ENCODE measurements at places on chromosomes 2 and 18.

DNA sequence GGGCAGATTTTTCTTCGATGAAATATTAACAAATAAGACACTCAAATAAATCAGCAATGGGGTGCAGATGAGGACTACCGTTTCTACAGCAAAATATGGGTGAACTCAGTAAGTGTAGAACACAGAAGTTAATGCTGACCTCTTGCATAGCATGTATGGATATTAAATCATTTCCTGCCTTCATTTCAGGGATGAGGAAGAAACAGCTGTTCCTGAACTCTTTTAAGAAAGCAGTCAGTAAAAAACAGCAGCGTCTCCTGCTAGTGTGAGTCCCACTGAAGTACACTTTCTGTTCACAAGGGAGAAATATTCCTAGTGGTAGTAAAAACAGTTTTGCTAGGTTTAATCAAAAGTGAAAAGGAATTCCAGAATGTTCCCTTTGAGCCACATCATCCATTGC lies 379.0 kb downstream of the ZEB2 start:
- DNase-seq = no peak

DNA sequence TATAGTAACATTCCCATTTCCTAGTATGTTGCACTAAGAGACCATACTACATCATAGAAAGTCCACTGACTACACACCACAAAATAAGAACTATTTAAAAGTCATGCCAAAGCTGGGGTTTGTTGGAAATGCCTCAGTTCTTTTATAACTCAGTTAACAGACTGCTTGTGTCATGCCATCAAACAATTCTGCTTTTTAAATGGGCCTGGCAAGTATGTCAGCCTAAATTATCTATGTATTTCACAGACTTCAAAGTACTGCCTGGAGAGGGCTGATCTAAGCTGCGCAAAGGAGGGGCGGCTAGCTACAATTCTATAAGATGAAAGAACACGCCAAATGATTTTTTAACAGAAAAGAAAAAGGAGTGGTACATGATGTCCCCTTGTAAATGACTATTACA lies 49.6 kb downstream of the FARSB start:
- no peak for DNase-seq

- DNase-seq = peak; percentile 90
Observed at GRCh38 chr2:175599966-175600831, 401.9 kb downstream of the LNPK start.

GRCh38 chr2:130963849-130964793 lies 127.4 kb downstream of the ARHGEF4 start:
- DNase-seq = no peak

- DNase-seq = no peak
Observed at GRCh38 chr2:227865291-227865690, 6.1 kb upstream of the DAW1 start.

DNA sequence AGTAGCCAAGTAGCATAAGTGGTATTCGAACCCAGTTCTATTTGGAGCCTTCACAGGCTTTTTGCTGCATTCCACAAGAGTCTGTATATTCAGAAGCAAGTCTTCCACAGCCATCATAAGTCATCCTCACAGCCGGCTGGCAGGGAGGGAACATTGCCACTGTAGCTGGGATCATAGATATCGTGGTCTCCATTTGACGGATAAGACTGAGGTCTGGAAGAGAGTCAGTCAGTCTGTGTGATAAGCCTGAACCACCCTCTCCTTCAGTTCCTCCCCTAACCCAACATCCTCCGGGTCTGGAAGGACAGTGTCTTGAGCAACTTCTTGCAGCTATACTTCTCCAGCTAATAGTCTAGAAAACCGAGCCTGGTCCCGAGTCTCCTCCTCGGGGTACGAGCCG lies 17.0 kb upstream of the C1QL2 start:
- no peak for DNase-seq

- DNase-seq = no peak
Observed at GRCh38 chr2:64220894-64221617, 76.8 kb upstream of the PELI1 start.

- no peak for DNase-seq
Observed at GRCh38 chr2:131014141-131014540, 79.1 kb downstream of the FAM168B start.

DNA sequence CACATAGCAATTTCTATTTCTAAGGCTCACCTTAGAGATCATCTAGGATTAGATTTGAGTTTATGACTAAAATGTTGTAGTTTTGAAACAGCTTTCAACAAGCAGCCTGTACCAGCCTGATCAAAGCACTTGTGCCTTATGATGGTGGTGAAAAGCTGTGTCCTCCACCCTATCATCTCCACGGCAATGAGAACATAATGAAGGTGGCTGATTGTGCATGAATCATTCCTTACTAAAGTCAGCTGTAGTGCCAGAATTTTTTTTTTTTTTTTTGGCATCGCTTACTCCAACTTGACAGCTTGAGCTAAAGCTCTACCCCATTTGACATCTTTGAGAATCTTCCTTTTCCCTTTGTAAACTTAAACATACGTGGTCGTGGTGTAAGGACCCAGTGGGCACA lies 86.0 kb downstream of the DCC start:
- DNase-seq = no peak

DNA sequence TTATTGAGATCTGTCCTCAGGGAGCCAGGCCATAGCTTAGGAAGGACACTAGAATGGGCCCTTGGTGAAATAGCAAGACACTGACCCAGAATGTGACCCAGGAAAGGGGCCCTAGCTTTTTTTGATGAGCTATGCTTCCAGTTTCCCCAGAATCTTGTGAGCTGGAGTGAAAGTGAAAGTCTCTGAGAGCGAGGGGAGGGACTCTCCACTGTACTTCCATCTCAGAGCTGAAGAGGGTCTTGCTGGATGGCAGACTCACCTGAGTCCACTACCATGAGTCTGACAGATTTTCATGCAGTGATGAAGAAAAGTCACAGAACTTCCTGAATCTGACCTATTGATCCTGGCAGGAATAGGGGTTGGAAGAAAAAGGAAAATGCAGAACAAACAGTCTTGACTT lies 3.1 kb downstream of the ARHGAP25 start:
- no peak for DNase-seq

- DNase-seq = no peak
Observed at GRCh38 chr2:215775106-215775505, 238.2 kb downstream of the MREG start.

DNA sequence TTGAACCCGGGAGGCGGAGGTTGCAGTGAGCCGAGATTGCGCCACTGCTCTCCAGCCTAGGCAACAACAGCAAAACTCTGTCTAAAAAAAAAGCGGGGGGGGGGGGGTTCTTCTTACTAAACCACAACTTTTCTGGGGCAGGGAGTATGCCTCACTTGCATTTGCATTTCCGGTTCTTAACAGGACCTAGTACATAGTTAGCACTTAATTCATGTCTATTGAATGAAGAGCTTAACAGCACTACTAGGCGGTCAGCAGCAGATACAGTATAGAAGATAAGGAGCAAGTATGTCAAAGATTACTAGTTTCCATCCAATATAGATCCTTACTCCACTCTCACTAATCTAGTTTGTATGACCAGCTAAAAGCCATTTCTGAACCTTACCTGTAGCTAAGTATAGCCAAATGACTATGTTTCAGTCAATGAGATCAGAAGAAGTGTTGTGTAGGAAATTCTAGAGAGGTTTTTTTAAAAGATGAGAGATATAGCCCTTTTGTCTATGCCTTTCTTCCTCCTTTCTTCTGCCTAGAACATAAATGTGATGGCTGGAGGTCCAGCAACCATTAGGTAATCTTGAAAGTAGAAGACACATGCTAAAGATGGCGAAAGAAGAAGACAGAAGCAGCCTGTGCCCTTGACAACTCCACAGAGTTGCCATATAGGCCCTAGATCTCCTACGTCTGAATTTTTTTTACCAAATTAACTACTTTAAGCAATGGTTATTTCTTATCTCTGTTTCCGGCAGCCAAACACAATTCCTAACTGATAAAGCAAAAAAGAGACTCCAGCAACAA lies 11.3 kb downstream of the HYCC2 start:
- no peak for DNase-seq

DNA sequence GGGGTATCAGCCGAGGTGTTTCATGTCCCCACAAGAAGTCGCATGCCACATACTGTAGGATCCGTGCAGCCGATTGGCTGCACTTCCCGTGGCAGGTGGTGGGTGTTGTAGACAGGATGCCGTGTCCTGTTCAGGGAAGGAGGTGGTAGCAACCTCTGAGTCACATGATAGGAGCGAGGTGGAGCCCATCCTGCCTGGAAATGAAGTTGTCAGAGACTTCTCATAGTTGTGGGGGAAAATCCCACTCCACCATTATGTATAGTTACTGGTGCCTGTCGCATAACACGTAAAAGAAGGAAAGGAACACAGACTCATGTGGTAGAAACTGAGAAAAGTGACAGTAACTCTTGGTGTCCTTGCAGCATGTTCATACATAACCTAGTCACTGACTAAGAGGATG lies 91.4 kb upstream of the IL1R2 start:
- DNase-seq = no peak

GRCh38 chr2:96821113-96821675 lies 5.1 kb downstream of the CNNM3 start:
- no peak for DNase-seq

GRCh38 chr18:43484710-43485109 lies 207.4 kb upstream of the SYT4 start:
- no peak for DNase-seq

DNA sequence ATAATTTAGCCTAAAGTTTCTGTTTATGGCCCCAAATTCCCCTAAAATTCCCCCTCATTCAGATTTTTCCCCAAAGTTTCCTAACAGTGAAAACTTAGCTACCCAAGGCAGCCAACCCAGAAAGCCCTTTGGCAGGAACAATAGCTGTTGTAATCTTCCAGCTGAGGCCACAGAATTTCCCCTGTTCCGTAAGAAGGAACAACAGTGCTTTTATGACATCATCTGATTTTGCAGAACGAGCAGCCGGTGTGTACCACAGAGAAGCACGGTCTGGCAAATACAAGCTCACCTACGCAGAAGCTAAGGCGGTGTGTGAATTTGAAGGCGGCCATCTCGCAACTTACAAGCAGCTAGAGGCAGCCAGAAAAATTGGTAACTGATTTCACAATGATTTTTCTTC lies 6.3 kb downstream of the TNFAIP6 start:
- no peak for DNase-seq

DNA sequence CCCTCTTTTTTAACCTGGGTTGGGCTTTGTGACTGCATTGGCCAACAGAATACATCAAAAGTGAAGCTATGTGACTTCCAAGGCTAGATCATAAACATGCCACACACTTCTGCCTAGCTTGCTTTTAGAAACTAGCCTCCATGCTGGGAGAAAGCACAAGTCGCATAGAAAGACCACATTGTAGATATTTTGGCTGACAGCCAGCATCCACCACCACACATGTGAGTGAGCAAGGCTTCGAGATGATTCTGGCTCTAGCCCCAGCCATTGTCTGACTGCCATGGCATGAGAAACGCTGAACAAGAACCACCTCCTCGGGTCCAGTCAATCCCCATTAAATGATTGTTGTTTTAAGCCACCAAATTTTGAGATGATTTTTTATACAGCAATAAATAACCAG lies 66.8 kb upstream of the STPG4 start:
- DNase-seq = no peak

GRCh38 chr2:157283468-157283867 lies 26.0 kb downstream of the GALNT5 start:
- no peak for DNase-seq

DNA sequence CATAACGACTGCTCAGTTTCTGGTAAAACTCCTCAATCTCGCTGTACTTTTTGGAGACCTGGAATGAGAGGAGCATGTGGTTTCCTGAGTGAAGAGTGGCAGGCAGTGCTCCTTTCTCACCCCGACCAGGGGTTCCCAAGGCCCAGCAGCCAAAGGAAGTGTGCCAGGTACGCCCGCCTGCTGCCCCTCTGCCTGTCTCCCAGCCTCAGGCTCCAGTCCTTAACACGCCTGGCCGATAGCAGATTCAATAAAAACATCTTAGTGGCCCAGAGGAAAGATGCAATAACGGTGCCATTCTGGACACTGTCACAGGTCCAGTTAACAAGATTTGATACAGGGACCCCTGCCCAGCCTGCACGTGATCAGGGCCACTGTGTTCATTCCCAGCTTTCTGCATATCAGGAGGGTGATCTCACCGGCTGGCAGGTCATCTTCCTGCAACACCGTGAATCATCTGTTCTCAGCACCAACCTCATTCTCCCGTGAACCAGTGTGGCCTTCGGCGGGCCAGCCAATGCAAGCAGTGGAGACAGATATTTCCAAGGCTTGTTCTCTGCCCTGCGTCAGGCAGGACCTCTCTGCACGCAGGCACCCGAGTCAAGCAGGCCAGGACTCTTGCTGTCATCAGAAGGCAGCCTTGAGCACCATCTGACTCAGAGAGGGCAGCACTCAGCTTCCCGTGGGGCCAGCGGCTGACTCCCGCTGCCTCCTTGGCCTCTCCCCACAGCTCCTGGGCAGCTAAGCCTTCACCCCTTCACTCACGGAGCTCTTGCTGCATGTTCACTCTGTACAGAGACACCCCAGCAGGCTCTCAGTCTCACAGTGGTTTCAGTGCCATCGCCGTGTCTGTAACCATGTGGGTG lies 9.5 kb downstream of the HS1BP3 start:
- no peak for DNase-seq

GRCh38 chr2:163571423-163572102 lies 164.2 kb downstream of the FIGN start:
- no peak for DNase-seq

DNA sequence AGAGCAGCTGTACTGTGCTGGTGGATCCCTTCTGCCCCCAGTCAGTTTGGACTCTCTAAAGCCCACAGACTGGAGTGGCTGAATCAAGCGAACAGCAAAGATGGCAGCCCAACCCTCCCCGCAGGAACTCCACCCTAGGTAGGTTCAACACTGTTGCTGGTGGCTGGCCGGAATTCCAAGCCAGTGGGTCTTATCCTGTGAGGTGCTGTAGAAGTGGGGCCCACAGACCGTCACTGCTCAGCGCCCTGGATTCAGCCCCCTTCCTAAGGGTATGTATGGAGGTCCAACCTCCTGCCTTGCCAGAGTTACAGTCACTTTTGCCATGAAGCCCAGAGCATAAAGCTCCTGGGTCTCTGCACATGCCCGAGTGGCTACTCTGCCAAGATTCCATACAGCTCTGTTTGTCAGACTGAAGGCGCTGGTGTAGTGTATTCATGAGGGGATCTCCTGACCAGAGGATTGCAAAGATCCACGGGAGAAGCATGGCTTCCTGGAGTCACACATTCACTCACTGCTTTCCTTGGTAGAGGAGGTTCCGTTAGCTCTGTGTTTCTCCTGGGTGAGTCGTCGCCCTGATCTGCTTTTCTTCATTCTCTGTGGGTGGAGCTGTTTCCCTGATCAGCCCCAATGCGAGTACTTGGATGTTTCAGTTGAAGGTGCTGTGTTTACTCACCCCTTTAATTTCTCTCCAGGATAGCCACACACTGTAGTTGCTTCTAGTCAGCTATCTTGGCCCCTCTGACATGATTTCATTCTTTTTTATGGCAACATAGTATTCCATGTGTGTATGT lies 293.6 kb upstream of the THUMPD2 start:
- DNase-seq = no peak

- no peak for DNase-seq
Observed at GRCh38 chr2:209525331-209525730, 101.5 kb downstream of the MAP2 start.

GRCh38 chr2:159562248-159562647 lies 54.1 kb downstream of the BAZ2B start:
- no peak for DNase-seq

DNA sequence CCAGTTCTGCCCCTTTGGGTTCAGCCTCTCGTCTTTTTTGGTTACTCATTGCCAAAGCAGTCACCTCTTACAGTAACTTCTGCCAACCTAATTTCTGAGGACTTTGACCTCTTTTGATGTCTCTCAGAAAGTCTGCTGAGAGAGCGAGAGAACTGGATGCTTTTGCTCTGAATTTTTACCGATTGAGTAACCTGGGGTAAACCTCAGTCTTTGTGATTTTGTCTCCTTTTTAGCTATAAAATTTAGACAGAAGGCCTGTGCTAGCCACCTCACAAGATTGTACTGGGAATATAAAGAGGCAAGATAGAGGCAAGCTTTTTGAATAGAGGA lies 34.8 kb upstream of the IL1R1 start:
- DNase-seq = no peak

Measured in HS-5 (cell line).